ENCODE measurements at places on chromosomes 7 and 10.

GRCh38 chr7:109549471-109550193, 980.0 kb downstream of the DNAJB9 start:
- no peak for DNase-seq

DNA sequence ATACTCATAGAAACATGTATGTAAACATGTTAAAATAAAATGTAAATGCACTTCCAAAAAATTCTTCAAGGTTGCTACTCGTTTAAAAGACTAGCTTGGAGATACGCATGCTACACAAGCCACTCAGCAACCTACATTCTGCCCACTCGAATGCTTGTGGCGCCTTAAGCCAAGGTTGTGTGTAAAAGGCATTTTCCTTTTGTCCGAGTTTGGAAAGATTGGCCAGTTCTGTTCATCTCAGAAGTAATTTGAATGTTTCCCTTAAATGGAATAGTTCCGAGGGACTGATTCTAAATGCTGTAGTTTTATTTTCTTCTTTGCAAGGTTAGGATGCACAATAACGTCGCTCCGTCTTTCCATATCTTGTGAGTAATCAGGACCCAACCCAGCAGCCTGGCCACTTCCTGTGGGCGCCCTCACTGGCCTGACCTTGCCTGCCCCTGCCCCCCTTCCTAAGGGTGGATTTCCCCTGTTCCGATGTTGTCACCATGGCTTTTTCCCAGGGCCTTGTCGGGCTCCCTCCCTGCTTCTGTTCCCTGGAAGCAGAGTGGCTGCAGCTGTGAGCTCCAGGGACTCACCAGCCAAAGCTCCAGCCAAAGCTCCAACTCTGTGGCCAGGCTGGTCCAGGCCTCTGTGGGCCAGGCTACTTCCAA, 70.6 kb downstream of the PTPRE start:
- no peak for DNase-seq

DNA sequence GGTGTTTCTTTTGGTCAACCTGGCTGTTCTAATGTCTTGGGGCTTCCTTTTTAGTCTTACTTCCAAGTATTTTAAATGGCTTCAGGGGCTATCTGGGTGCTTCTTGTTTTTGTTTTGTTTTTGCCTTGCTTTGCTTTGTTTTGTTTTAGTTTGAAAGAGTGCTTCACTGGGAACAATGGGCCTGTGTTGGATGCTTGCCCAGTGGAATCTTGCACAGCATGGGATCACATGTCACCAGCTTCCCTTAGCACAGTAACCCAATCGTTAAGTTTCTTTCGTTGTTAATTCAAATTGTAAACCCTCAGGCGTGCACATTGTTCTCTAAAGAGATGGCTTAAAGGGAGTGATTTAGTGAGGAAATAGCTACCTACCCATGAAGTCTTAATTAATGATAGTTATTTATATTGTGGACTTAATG, 8.9 kb downstream of the COL17A1 start:
- DNase-seq = no peak

DNA sequence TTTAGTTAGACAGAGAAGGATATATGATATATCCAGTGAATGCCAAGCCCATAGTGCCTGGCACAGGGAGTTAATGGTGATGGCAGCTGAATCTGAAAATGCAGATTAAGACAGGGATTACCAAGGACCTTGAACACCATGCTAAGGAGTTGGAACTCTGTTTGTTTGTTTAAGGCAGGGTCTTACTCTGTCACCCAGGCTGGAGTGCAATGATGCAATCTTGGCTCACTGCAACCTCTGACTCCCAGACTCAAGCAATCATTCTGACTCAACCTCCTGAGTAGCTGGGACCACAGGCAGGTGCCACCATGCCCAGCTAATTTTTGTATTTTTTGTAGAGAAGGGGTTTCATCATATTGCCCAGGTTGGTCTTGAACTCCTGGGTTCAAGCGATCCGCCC, 1.6 kb downstream of the AKR1D1 start:
- no peak for DNase-seq

DNA sequence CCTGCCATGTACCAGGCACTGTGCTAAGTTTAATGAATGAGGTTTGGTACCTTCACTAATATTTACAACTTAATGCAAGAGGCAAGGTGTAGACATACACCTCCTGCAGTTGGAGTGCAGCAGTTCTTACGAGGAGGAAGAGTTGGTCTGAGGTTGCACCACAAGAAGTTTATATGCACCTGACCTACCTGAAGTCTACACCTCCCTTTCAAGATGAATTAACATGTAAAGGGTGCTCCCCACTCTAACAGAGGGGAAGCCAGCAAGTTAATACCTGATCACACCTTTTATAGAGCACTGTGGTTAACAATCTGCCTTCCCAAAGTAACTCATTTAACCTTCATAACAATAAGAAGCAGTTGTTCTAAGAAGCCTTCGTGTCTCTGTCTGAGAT, 120.0 kb downstream of the LYZL1 start:
- DNase-seq = no peak

- DNase-seq = no peak
Measured at GRCh38 chr10:79381804-79382221, 34.5 kb downstream of the PPIF start.

GRCh38 chr7:27191161-27191731, 6.2 kb upstream of the HOXA11 start:
- DNase-seq = no peak

DNA sequence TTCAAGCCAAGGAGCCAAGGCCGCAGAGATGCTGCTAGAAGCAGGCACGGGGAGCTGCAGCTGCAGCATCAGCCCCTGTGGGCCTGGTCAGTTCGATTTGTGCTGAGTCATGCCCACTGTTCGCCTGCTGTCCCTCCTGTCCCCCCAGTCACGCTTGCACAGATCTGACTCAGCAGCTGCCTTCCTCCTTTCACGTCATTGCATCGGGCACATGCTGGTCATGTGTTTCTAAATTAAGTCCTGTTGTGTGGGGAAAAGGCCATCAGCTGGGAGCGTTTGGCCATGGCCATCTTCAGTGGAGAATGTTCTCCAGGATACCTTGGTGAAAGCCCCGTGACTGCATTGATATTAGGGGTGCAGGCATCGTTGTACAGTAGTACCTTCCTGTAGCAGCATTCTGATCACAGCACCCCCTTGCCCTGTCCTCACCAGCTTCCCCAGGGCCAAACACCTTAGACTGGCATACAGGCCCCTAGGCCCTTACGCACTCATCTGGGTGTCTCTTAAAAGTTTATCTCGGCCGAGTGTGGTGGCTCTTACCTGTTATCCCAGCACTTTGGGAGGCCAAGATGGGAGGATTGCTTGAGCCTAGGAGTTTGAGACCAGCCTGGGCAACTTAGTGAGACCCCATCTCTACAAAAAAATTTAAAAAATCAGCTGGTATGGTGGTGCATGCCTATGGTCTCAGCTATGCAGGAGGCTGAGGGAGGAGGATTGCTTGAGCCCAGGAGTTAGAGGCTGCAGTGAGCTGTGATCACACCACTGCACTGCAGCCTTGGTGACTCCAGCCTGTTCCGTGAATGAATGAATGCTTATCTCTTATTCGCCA, 23.2 kb downstream of the POR start:
- peak; percentile 87 for DNase-seq

GRCh38 chr7:157991351-157991750, 596.3 kb downstream of the PTPRN2 start:
- DNase-seq = no peak
